NCI-H524 (cell line): ENCODE measurements at places on chromosomes 2 and 18.
A peak's percentile ranks its signal among the peaks of the same experiment; 100 is the strongest.

GRCh38 chr2:80058562-80058961, 246.0 kb downstream of the LRRTM1 start:
- no peak for DNase-seq

GRCh38 chr18:32661486-32662299, 111.1 kb downstream of the KLHL14 start:
- no peak for DNase-seq

- DNase-seq, result no peak
These were observed 84.5 kb downstream of the POU3F3 start for GRCh38 chr2:104938231-104938941.

- DNase-seq, result no peak
These were observed 170.7 kb downstream of the ZNF804A start for GRCh38 chr2:184769023-184769422.

DNA sequence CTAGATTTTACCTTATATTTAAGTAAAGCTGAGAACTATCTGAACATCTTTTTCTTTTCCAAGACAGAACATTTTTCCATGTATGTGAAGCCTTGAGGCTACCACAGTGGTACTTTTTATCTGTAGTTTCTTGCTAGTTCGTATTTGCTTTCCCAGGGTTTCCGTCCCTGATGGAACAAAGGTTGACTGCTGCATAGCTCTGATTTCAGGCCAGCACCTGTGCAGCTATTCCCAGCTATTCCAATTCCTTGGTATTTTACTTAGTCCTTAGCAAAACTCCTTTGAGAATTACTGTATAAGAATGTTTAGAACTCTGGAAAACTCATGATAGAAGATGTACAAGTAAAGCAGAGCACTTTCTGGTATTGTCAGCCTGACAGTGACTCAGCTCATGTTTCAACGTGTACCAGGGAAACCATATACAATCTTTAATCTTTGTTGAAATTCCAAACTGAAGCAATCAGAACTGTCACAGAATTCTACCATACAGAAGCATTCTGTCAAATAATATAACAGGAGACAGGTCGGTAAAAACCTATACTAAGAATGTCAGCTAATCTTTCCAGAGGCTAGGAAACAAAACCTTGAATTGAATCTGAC, 162.2 kb downstream of the PKP4 start:
- DNase-seq, result no peak

GRCh38 chr2:652881-653480, 24.2 kb downstream of the TMEM18 start:
- DNase-seq, result no peak

DNA sequence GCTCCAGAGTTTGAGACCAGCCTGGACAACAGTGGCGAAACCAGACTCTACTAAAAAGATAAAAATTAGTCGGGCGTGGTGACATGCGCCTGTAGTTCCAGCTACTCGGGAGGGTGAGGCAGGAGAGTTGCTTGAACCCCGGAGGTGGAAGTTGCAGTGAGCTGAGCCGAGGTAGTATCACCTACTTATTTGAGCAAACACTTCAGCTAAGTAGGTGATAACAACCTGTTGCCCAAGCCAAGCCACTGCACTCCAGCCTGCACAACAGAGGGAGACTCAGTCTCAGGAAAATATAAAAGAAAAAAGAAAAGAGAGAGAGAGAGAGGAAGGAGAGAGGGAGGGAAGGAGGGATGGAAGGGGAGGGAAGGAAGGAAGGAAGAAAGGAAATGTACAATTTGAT, 21.3 kb downstream of the FER1L5 start:
- no peak for DNase-seq

- peak; percentile 7 for DNase-seq
These were observed 144.6 kb downstream of the AKAIN1 start for GRCh38 chr18:5052491-5052890.
